AG10803 (cell line): ENCODE measurements at places on chromosomes 1 and 21.

DNA sequence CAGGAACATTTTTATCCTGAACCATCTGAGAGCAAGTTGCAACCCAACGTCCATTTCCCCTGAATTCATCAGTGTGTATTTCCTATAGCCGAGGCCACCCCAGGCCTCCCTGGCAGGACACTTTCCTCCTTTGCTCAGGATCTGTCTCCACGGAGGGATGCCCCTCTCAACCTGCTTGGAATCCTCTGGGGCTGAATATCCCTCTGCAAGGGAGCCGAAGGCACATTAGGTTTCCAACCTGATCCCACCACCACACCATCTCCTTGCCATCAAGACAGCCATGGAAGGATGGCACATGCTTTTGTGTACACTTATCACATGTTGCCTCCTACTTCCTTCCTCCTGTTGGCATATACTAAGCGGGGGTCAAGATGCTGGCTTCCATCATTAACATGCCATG lies 74.8 kb upstream of the EDN2 start:
- DNase-seq = no peak

DNA sequence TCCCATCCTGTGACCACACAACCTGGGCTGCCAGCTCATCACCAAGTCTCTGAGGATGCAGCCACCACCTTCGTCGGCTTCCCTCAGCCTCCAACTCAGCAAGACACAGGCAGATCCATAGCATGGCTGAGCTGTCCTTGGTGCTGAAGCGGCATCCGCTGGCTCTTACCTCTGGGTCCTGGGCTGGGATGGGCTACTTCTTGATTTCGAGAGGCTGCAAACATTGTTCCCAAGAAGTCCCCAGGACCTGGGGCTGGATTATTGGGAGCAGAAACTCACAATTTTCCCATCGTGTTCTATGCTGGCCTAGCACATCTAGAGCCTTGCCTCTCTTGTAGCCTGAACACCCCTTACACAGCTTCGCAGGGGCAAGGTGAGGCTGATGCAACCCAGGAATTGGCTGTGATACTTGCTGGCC lies 24.9 kb upstream of the C1QA start:
- peak; percentile 36 for DNase-seq

DNA sequence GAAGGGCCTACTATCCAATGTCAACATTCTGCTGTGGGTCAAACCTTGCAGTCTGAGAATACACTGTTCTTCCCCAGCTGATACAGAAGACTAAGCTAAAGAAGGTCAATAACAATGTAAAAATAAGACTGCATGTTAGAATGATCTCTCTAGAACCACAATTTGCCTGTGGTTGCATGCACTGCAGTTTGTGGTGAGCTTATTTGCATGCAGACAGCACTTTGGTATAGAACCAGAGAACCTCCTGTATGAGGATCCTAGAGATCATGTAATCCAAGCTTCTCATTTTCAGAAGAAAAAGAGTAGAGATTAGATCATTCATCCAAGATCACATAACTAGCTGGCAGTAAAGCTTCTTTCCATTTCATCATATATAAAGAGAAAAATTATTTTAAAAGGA lies 15.8 kb downstream of the SYNJ1 start:
- DNase-seq = no peak

DNA sequence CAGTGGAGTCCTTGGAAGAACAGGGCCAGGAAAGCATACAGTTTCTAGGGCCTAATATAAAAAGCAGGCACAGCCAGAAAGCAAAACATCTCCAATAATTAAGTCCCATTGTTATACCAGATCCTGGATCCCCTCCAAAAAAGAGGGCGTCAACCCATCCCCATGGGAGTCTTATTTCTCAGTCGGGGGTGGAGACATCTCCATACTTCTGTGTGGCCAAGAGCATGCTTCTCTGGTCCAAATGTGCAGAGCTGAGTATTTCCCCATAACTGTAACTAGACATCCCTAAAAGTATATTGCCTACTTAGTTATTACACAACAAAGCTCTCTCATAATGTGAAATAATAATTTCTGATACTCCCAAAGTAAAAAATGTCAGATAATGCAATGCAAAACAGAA lies 104.2 kb upstream of the SOX13 start:
- DNase-seq = peak; percentile 5

- peak; percentile 42 for DNase-seq
These were observed 38.8 kb downstream of the POFUT2 start for GRCh38 chr21:45248893-45249381.

DNA sequence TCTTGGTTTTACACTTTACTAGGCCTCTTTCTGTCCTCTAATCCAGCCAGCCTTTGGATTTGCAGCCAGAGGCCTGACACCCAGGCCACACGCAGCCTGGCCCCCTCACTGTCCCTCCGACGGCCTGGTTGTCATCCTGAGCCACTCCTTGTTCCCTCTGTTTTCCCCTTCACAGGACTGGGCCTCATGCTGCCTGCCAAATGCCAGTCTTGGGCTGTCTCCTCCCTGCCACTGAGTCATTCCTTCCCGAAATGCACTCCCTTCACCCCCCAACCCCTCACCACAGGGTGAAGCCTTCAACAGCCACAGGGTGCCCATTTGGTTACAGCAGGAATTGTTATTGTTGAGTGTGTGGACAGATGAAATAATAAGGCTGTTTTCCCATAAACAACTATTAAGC lies 21.3 kb downstream of the ACOT11 start:
- DNase-seq = peak; percentile 64
